ENCODE measurements at places on chromosomes 6 and 20.

DNA sequence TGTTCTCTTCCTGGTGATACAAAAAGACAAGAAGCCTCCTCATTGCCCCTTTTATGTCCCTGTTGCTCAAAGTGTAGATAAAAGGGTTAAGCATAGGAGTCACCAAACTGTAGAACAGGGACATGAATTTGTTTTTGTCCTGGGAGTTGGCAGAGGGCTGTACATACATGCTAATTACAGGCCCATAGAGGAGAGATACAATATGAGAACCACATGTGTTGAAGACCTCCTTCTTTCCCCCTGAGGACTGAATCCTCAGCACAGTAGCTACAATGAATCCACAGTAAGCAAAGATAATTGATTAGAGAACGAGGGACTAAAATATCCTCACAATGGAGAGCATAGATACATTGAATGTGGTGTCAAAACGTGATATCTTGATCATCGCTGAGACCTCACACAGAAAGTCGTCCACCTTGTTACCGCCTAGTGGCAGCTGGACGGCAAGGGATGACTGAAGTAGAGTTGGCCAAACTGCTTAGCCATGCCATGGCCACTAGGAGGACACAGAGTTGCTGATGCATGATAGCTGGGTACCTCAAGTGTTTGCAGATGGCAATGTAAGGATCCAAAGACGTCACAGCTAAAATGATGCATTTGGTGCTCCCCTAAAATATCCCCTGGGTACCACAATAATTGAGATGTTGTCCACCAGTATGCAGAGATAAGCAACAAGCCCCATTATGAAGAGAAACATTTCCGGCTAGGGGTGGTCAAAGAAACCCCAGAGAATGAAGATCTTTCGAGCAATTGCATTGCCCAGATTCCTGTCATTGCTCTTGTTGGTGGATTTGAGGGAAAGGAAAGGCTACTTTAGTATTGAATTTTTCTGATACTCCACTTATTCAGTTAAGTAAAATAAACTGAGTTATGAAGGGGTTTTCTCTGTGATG is 15.0 kb downstream of the OR2B3 start:
- peak; percentile 4 for DNase-seq

DNA sequence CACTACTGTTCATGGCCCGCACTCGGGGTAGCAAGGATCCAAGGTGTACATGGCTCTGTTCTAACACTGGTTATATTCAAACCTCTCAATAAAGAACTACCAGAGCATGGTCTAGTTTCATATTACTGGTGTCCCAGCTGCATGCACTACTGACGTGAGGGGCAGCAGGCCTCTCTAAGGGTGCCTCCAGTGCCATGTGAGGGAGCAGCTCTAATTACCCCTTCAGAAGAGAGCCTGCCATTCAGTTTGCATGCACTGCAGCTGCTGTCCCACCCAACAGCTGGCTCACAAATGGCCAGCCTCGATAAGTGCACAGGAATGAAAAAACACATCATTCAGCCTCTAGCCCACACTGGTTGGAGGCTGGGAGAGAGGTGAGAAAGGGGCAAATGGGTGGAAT is 85.2 kb downstream of the SMLR1 start:
- DNase-seq: no peak

GRCh38 chr6:170011204-170012036 is 260.0 kb downstream of the ERMARD start:
- peak; percentile 34 for DNase-seq

GRCh38 chr6:99960027-99960426 is 34.0 kb downstream of the MCHR2 start:
- no peak for DNase-seq

DNA sequence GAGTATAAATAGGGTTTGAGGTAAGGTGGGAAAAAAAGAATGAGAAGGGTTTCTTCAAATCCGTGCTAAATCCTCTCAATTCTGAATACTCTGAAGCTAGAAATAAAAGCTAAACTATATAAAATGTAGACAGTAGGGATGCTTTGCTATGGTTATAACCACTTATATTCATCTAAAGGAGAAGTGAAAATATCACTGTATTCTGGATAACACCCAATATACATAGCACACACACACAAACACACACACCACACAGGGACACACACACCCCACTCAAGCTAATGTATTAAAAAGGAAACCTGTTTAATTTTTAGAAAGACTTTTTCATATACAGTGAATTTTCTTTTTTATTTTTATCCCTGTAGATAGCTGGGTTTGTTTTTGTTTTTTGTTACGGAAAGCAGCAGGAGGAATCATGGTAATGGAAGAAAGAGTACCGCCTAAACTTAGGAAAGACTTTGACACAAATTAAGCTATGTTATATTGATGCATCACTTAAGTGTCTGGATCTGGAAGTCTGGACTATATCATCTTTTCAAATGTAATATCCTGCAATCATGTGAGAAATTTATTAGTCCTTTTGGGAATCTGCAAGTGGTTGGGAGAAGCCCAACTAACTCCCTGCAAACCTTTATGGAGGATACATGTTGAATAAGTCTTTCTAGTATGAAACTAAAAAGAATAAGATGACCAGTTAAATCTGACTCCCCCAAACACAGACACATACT is 68.4 kb upstream of the FABP7 start:
- no peak for DNase-seq

GRCh38 chr20:58245931-58246330 is 17.5 kb upstream of the ANKRD60 start:
- DNase-seq: no peak

DNA sequence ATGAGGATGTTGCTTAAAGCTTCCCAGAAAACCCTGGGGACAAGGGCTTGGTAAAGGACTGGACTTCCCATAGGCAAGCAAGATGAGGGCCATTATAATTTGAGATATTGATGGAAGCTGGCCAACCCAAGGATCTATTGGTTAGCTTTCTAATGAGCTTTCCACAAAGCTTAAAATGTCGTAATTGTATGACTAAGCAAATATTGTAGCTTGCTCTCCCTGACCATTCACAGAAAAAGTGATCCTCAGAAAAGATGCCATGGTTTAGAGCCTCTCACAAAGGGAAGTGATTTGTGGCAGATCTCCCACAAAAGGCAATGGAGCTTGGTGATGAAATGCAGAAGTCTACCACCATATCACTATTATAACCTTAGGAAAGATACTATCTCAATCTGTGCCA is 13.6 kb downstream of the IL17F start:
- DNase-seq: no peak

- peak; percentile 47 for DNase-seq
Observed at GRCh38 chr6:26243752-26244151, 121.2 kb upstream of the BTN3A2 start.

DNA sequence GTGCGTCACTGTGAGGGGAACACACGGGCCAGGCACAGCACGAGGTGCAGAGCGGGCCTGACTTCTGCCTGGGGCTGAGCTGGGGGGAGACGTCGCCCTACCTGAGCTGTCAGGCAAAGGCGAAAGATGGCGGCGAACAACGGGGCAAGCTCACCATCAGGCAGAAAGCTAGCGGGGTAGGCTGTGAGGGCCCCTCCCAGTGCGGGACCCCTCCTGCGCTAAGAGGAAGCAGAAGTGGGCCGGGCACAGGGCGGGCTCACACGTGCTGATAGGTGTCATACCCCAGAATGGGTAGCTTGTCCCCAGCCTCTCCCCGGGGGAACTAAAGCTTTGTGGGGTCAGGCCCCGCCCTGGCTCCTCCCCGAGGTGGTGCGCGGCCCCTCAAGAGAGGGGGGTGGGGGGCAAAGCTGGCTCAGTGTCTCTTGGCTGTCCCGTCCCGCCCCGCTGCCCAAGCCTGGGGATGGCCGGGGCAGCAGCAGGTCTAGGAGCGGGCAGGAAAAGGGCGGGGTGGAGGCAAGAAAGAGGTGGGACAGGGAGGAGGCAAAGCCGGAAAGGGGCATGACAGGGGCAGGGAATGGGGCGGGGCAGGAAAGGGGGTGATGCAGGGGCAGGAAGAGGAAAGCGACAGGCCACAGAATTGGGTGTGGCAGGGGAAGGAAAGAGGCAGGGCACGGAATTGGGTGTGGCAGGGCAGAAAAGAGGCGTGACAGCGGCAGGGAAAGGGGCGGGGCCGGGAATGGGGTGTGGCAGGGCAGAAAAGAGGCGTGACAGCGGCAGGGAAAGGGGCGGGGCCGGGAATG is 14.7 kb downstream of the UCKL1 start:
- no peak for DNase-seq

- DNase-seq: no peak
Observed at GRCh38 chr6:144083172-144083571, 12.2 kb downstream of the SF3B5 start.

DNA sequence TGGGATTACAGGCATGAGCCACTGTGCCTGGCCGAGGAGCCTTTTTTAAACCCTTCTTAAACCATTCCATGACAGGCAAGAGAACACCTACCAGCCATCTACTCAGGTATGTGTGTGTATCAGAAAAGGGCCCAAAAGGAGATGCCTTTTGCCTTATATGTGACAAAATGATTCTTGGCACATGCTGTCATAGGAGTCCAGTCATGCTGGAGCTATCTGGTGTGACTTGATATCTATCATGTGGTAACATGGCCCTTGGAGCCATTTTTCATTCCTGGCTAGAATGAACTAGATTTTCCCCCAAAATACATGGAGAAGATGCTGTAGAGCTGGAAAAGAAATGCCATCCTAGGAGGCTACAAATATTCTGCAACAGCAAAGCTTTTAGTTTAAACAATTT is 129.1 kb downstream of the DST start:
- DNase-seq: no peak

DNA sequence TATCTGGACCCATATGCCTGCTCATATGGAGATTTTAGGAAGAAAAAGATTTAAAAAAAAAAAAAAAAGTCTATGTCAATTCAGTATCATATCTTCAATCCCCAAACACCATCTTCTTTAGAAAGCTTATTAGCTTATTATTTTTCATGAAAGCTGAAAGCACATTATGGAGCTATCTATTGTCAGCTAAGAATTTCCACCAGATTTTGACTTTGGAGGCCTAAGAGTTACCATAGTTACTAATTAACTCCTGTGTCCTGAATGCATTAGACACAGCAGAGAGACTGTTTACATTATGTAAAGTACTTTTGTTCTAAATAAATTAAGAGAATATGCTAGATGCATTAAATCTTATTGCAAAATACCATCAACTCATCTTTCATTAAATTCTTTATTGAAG is 255.5 kb upstream of the NRSN1 start:
- DNase-seq: no peak

DNA sequence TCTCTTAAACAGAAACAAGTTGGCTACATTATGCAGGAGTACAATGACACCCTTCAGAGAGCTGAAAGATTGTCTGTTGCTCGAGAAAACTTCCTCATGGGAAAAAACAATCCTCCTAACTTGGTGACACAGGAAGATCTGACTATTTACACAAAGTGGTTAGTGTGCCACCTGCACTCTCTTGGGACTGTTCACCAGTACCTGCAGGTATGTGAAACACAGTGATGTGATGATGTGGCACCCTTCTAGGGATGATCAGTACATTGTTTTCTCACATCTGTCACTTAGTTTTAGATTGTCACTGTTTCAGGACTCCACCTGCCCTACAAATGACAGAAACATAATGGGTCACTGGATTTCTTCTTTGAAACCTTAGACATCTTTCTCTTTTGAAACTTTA is 101.8 kb downstream of the CEP57L1 start:
- no peak for DNase-seq

DNA sequence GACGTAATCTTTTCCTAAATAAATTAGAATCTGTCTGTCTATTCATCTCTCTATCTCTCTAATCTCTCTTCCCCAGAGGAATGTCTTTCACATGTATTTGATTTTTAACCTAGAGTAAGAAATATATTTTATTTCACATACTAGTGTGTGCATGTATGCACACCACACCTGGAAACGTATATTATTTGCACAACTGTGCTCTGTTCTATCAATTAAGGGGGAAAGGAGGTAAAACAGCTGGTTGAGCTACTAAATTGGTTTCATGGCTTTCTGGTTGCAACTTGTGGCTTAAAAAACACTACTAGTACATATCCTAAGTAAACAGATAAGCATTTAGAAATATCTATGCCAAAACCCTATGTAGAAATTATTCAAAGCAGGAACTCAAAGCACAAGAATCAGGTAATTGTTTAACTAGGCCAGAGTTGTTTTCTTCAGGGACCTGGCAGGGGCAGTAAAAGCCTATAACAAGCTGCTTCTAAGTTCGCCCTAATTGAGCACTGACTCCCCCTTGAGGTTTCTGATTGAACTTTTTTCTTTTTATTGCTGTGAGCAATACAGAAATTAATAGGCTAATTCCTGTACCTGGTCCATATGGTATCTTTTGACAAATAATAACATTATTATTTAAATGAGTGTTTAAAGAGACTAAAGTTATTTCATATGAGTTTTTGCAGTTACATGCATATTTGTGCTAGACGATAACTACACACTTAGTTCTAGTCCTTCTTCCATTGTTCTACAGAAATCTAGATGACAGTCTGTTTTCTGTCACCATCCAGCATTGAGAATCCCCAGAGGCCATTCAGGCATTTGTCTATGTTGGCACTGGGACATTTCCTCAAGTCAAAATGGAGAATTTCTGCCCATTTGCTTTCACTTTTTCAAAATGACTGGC is 88.6 kb downstream of the MCHR2 start:
- peak; percentile 30 for DNase-seq

- no peak for DNase-seq
Observed at GRCh38 chr6:75791881-75792280, 42.8 kb downstream of the MYO6 start.

- no peak for DNase-seq
Observed at GRCh38 chr6:136612666-136613389, 62.6 kb upstream of the MAP7 start.

- DNase-seq: no peak
Observed at GRCh38 chr6:20565342-20565741, 31.1 kb downstream of the CDKAL1 start.

- no peak for DNase-seq
Observed at GRCh38 chr20:33442136-33443005, 1.2 kb downstream of the SNTA1 start.

- no peak for DNase-seq
Observed at GRCh38 chr6:4125933-4126864, 9.2 kb downstream of the ECI2 start.

DNA sequence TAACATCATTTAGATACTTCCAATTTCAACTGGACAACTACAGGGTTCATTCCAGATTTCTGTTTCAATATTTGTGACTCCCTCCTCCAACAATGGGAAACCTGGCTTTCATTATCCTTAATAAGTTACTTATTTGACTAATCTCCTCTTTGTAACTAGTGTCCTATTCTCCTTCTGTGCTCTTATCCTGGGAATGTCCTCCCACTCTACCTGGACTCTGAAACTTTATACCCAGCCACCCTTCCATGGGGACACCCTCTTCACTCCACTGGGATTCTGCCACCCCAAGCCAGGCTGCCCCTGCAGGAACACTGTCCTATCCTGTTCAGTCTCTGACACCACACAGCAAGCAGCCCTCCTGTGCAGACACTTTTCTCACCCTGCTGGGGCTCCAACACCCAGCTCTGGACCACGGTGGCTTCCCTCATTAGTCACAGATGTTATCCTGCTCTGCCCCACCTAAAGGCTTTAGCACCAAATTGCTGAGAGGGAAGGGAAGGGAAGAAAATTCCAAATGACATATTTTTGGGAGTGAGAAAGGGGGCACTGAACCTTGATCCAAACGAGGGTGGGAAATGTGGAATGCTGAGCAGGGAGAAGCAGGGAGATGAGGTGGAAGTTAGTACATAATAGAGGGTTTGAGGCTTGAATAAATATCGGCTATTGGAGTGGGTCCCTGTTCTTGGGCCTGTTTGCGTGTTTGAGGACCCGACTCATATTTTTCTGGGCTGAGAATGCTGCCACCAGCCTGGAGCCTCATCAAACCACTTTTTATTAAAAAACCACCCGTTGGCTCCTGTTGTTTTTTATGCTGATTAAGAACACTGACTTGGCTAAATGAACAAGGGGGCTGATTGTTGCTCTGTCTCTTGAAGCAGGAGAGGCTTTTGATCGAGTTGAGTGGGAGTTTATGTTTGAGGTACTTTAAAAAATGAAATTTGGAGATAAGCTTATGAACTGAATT is 54.0 kb upstream of the AKIRIN2 start:
- DNase-seq: peak; percentile 74

Measured in lung (tissue), 17 donors.